ENCODE measurements at places on chromosomes 1 and 21.

- DNase-seq, result peak; percentile 36
Measured at GRCh38 chr1:96075704-96076455, 645.7 kb upstream of the PTBP2 start.

- no peak for DNase-seq
Measured at GRCh38 chr1:156489935-156490293, 10.7 kb downstream of the MEF2D start.

GRCh38 chr1:89980605-89981004, 14.3 kb upstream of the ZNF326 start:
- no peak for DNase-seq

GRCh38 chr1:32939655-32940371, 24.8 kb downstream of the RNF19B start:
- DNase-seq, result peak; percentile 91

DNA sequence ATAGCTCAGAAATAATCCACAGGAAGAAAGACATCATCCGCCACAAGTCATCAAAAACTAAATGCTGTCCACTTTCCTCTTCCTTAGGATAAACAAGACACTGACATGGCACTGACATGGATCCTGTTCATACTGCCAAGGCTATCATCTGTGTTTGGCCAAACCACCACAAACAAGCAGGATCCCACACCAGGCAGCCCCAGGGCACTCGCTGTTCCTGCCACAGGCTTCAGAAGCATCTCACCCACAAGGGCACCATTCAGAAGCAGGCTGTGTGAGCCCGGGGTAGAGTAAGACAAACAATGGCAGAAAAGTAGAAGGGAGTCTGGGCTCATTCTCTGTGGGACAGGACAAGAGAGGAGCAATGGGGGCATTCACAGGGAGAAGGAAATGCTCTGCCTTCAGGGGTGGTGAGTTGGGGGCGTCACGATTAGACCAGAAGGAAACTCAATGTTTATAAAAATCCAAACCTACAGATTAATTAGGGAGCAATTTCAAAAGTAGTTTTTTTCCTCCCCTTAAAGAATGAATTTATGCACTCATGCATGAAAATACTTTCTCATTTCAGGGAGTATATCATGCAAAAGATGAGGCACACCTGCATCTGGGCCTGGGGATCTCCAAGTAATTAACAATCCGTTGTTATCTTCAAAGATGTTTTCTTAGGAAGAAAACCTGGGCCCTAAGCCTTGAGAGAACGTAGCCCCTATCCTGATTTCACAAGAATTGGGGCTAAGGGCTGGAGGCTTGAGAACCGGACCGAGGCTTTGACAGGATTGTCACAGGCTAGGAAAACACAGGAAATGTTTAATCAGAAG, 43.3 kb upstream of the ATP1A1 start:
- no peak for DNase-seq
